ENCODE measurements at places on chromosomes 7 and 10.

DNA sequence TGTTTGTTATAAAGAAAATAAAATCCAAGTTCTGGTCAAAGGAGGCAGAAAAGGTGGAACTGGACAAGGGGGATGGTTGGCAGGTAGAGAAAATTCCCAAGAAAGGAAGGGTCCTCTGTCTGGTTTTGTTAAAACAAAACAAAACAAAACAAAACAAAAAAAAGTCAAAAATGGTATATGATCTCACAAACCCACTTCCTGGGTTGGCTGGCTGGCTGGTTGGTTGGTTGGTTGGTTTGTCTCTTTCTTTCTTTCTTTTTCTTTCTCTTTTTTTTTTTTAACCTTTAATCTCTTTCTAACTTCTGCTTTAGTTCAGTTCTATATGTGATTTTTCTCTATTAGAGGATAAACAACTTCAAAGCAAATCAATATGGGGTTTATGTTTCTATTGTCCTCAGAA lies 41.1 kb upstream of the CPN1 start:
- DNase-seq, result no peak

DNA sequence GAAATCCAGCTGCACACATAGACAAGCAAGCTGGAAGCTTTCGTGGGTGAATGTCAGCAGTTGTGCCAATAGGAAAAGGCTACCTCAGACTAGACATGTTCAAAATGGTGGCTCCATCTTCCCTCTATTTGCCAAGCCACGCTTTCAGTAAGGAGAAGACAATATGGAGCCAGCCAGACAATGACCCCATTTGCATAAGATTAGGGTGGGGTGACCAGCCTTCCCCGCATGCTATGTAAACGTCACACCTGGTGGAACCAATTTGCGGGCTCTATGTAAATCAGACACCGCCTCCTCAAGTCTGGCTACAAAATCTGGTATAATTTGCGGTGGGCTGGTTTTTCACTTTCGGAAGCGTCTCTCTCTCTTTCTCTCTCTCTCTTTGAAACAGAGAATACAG lies 297.4 kb upstream of the PCDH15 start:
- DNase-seq, result no peak

- peak; percentile 68 for DNase-seq
These were observed 196.0 kb downstream of the RNLS start for GRCh38 chr10:88386821-88387773.

DNA sequence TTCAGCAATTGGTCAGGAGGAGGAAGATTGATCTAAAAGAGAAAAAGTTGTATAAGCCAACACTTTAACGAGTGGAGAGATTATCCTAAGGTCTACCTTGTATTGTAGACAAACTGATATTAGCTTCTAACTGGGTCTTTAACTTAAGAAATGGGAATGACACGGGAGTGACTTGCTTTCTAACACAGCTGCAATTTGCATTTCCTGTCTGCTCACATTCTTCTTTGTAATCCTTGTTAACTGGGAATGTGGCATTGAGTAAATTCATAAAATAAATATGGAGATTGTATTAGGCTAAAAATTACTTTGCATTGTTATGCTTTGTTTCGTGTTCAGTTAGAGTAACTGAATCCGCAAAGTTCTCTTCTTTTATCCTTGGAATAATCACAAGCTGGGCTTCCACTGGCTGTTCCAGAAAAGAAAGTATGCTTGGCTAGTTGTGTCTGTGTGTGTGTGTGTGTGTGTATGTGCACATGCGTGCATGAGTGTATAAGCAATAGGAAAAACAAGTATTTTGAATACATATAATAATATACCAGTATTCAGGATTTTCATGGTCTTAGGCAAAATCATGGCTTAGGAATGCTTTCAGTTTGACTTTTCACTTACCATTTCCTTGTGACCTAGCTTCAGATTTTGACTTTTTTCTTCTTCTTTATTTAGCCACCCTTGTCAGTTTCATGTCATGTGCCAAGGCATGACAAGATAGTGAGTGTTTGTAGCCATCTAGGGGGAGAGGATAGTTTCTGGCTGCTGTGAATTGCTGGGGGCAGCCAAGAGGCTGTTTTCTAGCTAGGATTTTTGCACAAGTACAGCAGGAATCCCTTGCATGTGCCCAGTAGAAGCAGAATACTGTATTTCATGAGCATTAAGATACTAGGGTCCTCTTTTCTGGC lies 54.5 kb upstream of the FZD8 start:
- no peak for DNase-seq

GRCh38 chr10:101668566-101668965 lies 26.4 kb downstream of the FBXW4 start:
- DNase-seq, result no peak

DNA sequence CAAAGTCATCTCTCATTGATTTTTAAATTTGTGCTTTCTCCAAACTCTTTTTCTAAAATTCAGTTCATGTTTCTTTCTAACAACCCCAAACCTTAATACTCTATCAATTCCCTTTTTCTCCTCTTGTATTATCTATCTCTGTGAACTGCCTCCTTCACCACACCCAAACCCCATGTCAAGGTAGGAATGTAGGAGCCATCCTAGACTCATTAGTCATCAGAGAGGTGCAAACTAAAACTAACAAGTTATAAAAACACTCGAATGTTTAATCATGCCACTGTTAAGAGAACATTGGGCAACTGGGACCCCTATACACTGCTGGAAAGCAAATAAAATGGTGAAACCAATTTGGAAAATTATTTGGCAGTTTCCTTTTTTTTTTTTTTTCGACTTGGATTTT lies 533.8 kb upstream of the LRRN3 start:
- DNase-seq, result no peak

GRCh38 chr7:135993950-135994349 lies 16.8 kb upstream of the MTPN start:
- no peak for DNase-seq

DNA sequence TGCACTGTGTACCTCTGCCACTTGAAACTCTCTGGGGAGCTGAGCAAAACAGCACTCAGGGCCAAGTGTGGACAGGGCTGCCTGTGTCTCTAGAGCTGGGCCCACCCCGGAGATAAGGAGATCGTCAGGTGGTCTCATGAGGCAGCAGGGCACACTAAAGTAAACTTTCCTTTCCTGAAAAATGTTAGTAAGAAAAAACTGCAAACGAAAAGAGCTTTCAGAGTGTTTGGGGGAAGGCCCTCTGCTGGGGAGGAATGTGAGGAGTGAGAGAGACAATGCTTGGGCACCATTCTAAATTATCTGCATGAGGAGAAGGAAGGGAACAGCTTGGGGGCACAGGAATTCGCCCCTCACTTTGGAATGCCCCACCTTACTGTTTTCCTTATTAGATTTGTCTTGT lies 127.7 kb downstream of the ATXN7L1 start:
- DNase-seq, result no peak

DNA sequence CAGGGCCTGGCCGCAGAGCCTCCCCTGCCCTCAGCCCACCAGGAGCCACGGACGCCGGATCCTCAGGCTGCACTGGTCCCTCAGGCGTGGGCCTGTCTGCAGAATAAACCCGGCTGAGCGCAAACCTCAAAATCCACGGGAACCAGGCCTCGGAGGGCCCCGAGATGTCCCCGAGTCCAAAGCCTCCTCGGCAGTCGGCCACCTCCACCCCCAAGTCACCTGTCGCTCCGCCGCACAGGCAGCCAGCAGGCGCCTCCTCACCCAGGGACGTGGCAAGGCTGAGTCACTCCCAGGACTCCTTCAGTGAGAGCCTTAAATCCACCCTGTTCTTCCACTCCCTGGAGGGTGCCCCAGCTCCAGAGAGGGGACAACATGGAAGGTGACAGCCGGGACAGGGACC lies 33.2 kb downstream of the STK32C start:
- DNase-seq, result no peak

DNA sequence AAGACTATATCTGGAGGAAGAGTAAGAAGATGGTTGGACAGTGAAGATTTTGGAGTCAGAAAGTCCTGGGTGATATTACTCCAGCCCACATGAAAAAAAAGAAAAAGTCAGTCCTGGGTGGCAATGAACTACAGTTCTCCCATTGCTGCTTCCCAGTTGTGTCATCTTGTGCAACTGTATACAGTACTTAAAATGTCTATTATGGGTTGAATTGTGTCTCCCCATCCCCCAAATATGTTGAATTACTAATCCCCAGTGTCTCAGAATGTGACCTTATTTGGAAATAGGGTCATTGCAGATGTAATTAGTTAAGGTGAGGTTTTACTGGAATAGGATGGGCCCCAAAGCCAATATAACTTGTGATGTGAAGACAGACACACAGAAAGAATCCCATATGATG lies 15.6 kb downstream of the SEC23IP start:
- DNase-seq, result no peak

GRCh38 chr10:1744524-1744923 lies 7.2 kb upstream of the ADARB2 start:
- DNase-seq, result no peak

DNA sequence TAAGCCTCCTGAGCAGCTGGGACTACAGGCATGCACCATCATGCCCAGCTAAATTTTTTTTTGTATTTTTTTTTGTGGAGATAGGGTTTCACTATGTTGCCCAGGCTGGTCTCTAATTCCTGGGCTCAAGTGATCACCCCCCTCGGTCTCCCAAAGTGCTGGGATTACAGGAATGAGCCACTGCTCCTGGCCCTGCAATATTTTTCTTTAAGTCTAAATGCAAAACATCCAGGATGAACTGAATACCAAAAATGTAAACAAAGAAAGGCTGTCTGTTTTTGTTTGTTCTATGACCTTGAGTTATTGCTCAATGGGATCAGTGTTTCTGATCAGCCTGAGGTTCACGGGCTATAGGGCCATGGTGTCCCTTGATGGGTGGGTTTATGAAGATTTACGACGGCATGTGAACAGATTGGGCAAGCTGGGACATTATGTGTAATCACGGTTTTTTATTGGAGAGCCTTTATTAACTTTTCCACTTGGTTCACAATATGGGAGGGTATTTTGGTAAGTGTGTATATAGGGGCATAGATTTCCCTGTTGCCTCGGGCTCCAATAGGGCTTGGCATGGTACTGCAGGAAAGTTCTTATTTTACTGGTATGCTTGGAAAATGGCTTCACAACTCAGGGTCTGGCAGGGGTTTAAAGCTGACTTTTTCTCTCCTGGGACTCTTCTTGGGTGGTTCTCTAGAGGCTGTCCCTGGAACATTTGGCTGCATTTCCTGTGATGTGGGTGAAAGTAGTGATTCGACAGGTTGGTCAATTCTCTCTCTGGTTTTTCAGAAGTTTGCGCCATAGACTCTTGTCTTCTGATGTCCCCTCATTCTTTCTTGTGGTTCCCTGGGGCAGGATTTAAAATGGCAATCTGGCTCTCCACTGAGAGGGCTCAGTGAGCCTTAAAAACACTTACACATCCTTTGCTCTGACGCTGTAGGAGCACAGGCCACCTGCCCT lies 41.6 kb downstream of the MRPS33 start:
- DNase-seq, result no peak

DNA sequence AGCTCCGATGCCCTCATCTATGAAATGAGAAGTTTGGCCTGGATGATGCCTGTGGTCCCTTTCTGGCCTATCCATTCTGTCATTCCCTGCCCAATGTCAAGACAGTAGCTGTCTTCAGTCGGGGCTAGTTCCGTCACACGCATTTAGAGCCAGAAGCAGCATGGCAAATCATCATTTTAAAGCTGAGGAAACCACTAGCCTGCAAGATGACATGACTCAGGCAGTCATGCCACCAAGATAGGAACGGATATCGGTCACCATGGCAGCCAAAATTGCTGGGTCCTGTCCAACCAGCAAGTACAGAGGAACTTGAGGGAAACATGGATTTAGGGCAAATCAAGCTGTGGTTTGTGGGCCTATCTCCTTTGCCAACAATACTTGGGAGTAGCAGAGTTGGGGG lies 64.5 kb upstream of the MRLN start:
- no peak for DNase-seq

DNA sequence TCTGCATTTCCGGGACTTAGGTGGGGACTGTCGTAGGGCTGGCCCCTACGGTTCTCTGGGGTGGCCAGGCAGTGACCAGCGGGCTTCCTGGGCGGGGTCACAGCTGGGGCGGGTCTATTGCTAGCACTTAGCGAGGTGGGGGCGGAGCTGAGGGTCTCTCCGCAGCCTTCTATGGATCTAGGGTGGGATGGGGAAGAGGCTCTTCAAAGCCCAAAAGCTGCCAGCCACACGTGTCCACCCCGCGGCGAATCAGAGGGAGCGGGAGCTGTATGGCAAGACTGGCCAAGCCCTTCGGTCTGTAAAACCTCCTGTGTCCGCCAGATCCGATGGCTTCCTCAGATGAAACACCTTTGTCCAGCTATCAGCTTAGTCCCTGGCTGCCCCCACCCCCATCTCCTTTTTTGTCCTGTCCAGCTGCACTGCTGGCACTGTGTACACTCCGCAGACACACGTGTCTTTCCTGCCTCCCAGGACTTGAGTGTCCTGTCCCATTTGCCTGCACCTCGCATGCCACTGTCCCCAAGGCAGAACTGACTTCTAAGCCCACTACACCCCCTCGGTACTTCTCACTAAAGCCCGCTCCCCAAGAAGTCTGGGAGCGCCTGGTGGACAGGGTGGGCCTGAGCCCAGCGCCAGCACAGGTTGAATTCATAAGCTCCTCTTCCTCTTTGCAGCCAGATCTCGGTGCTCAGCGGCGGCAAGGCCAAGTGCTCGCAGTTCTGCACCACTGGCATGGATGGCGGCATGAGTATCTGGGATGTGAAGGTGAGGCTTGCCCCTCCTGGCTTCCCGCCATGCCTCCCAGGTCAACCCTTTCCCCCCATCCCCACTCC lies 14.8 kb downstream of the PDAP1 start:
- DNase-seq, result no peak

- no peak for DNase-seq
These were observed 89.4 kb downstream of the JAZF1 start for GRCh38 chr7:28091190-28091589.

DNA sequence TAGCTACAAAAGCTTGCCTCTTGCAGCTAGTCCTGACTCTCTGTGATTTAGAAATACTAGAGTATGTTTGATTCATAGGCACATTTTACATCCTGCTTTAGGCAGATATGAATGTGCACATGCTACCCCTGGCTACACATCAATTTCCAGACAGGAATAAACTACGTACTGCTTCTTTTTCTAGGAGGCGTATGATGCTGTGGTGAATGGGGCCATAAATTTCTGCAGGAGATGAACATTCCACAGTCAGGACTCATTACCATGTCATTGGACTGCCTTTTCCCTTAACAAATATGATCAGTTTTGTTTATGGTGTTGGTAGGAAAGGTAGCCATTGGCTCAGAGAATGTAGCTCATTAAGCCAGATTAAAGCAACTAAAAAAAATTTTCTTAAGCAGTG lies 50.1 kb upstream of the IFRD1 start:
- DNase-seq, result no peak

DNA sequence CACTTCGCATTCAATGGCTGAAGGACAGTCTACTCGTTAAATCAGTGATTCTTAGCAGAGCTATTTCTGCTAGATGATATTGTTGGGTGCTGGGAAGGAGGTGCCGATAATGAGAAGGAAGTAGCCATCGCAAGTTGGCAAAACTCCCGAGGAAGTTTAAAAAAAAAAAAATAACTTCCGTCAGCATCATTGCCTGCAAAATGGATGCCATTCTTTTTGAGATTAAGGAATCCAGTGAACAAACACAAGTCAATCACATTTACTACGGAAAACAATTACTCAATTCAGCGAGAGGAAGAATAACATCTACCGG lies 74.4 kb upstream of the SFMBT2 start:
- no peak for DNase-seq
